ENCODE measurements at places on chromosomes 5 and 9.

DNA sequence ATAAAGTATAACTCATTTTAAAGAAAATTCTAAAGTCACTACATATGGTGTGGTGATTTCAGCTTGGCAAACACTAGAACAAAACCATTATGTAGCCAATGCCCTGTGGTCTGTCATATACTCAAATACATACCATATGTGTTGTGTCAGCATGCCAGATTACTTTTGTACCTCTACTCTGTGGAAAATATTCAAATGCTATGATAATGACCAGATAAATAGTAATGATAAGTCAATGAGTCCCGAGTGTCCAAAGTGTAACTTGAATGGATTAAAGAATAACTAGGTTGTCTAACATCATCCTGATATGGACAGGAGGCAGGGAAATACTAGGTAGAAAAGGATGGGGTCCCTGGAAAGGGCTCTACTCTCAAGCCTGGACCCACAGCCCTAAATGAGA lies 58.0 kb upstream of the IL6ST start:
- H3K36me3 ChIP-seq: no peaks in the 10 kb centered on the region
- H3K4me3 ChIP-seq: no peak overlapping the region
- no peak for DNase-seq
- H3K27ac ChIP-seq: no peak overlapping the region

DNA sequence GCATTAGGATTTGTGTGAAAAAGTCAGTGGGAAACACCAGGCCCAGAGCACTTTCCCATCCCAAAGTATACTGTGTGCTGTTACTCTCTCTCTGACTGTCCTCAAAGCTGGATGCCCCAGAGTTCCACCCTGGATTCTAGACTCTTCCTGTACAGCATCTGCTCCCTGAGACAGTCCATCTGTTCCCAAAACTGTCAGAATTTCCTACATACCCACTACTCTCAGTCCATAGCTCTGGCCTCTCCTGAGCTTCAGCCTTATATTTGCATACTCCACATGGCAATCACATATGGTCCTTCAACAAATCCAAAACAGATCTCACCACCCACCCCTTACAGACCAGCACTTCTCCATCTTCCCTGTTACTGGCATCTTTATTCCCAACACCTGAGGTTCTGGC lies 9.5 kb downstream of the ELP1 start:
- H3K27me3 ChIP-seq: no peaks in the 10 kb centered on the region
- DNase-seq: no peak
- H3K27ac ChIP-seq: peak overlapping the region; percentile 47
- H3K4me1 ChIP-seq: peaks cover 8% of the 10 kb centered on the region
- H3K36me3 ChIP-seq: peaks cover 60% of the 10 kb centered on the region

DNA sequence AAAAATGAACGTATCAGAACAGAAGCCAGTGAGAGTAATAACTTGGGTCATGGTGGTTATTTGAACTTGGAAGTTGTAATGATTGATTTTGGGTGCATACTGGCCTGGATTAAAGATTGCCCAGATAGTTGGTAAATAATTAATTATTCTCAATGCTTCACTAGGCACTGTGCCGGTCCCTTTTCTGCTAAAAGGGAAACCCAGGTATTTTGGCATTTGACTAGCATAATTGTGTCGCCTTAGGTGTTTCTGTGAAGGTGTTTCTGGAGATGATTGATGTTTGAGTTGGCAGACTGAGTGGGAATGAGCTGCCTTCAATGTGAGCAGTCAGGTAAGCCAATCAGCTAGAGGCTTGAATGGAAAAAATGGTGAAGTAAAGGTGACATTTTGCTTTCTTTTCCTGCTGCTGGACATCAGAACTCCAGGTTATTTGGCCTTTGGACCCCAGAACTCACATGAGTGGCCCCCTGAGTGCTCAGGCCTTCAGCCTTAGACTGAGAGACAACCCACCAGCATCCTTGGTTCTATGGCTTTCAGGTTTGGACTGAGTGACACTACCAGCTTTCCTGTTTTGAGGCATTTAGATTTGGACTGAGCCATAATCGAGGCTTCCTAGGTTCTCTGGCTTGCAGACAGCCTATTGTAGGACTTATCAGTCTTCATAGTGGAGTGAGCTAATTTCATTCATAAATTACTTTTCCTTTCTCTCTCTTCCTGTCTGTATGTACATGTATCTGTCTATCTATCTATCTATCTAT lies 120.7 kb upstream of the PAPPA start:
- H3K27ac ChIP-seq: no peak overlapping the region
- H3K4me3 ChIP-seq: no peak overlapping the region
- no peaks in the 10 kb centered on the region for H3K36me3 ChIP-seq
- DNase-seq: no peak

DNA sequence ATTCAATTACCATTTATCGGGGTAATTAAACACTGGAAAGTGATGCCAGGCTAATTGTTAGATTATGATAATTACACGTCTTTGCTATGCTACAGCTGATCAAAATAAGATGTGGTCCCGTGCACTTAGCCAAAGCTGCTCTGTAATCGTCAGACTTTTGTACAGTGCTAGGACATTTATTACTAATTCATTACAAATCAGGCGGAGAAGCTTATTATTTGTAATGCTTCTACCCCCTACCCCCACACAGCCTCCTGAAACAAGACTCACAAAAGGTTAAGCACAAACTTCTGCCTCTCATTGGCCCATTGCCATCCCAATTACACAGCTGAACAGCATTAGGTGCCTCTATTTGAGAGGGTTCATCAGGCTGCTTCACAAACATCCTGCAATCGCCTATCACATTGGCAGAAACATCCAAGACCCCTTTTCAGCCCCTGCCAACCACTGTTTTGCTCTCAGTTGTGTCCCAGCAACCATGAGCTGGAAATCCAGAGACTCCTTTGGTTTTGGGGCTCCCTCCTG lies 232.7 kb downstream of the EFNA5 start:
- H3K27me3 ChIP-seq: no peaks in the 10 kb centered on the region
- DNase-seq: no peak

DNA sequence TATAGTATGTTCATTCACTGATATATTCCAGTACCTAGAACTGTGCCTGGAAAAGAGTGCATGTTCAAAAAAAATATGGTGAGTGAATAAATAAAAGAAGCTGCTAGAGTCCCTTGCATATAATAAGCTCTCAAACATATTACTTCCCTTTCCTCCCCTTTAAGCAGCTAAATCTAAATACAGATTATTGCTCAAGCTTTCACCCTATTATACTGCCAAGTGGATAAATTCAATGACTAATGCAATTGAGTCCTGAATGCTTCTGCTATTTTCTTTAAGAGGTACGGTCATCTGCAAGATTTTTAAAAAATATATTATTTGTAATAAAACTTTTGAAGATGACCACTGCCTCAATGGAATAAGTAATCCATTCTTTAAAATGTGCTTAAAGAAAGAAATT lies 248.4 kb downstream of the PLK2 start:
- H3K4me1 ChIP-seq: no peaks in the 10 kb centered on the region
- H3K4me3 ChIP-seq: no peak overlapping the region
- peaks cover 2% of the 10 kb centered on the region for H3K36me3 ChIP-seq
- no peaks in the 10 kb centered on the region for H3K27me3 ChIP-seq
- no peak overlapping the region for H3K27ac ChIP-seq
- DNase-seq: no peak

- H3K4me3 ChIP-seq: no peak overlapping the region
- no peak for DNase-seq
- H3K27ac ChIP-seq: no peak overlapping the region
- no peaks in the 10 kb centered on the region for H3K36me3 ChIP-seq
- no peaks in the 10 kb centered on the region for H3K4me1 ChIP-seq
- no peaks in the 10 kb centered on the region for H3K27me3 ChIP-seq
These were observed 26.2 kb downstream of the GRIA1 start for GRCh38 chr5:153516504-153517240.

DNA sequence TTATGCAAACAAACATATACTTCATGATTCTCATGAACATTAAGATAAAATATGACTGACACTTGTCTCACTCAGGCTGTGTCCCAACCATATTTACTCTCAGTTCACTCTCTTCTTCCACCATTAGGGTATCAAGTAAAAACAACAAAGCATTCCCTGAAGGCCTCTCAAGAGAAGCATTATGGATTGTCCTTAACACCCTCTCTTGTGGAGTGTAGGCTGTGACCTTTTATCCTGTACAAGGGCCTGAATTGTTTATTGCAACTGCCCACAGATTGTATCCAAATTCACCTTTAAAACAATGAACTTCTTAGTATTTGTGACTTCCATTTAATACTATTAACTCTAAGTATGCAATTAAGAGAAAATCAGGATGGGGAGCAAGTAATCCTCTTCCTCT lies 78.1 kb downstream of the RICTOR start:
- H3K4me1 ChIP-seq: peaks cover 54% of the 10 kb centered on the region
- H3K4me3 ChIP-seq: no peak overlapping the region
- no peak overlapping the region for H3K27ac ChIP-seq
- H3K36me3 ChIP-seq: peaks cover 23% of the 10 kb centered on the region
- no peaks in the 10 kb centered on the region for H3K27me3 ChIP-seq

DNA sequence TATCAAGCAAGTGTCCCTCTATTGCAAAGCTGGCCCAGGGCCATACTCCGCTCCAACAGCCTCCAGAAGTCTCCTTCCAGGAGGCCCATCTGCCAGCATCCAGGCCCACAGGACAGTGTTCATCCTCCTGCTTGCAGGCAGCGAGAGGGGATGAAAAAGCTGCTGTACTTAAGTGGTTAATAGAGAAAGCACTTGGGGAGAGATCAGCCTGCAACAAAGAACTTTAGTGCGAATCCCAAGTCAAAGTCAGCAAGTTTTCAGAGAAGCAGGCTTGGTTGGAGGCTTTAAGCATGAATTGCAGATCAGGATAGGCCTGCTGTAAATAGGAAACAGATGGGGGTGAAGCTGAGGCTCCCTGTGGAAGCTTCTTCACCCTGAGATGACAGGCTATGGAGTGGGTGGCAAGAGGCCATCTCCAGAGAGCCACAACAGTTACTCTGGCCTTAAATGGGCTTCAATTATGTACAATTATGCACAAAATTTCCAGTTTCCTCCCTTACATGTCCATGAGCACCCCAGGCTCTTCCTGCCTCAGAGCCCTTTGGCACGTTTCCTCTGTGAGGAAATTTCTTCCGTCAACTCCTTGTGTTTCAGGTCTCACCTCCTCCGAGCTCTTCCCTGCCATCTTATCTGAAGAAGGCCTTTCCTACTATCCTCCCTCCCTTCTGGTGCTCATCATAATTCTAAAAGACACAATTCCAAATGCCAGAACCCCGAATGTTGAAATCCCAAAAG lies 98.0 kb upstream of the NR3C1 start:
- H3K36me3 ChIP-seq: no peaks in the 10 kb centered on the region
- H3K27ac ChIP-seq: no peak overlapping the region
- H3K27me3 ChIP-seq: peaks cover 7% of the 10 kb centered on the region
- DNase-seq: no peak

DNA sequence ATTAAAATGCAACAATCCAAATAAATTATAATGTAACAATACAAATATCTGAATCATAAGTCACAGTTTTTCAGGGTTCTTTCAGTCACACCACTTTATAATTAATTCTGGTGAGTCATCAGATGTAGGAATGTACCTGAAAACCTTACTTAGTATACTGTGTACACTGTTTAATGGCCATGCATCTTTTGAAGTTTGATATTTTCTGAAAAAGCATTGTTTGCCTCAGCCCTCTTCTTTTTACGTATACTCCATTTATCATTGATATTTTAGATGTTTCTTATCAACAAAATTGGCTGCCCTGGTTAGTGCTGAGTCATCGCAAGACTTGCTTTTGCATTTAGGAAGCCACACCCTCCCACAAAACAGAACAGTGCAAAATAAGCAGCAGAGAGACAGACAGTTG lies 218.6 kb downstream of the PJA2 start:
- peak overlapping the region; percentile 3 for H3K27ac ChIP-seq
- no peaks in the 10 kb centered on the region for H3K27me3 ChIP-seq
- no peaks in the 10 kb centered on the region for H3K4me1 ChIP-seq
- no peaks in the 10 kb centered on the region for H3K36me3 ChIP-seq
- DNase-seq: no peak
- no peak overlapping the region for H3K4me3 ChIP-seq

DNA sequence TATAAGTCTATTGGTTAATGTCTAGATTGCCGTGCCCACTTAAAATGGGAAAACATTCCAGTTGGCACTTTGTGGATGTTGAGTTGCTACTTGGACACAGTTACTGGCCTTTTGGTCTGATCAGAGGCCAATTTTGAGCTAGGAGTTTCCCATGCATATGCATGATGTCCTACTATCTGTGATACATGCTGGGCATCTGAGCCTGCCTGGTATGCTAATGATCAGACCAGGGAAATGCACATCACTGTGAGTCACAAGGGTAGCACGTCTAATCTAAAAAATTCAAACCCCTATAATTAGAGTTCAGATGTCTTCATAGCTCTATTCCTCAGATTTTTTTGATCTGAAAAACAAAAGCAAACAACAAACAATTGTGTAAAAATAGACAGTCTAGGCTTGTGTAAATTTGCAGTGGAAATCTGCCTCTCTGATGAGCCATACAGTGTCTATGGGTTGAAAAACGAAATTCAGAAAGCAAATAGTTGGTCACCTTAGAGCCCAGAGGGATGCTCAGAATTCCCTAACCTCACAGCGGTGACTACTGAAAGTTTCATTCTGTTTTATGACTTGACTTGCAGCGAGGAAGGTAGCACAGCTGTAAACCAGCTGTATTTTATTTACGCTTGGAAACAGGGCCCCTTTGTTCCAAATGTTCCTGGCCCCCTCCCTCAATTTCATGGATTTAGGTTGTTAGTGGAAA lies 37.3 kb downstream of the PALM2AKAP2 start:
- no peak overlapping the region for H3K4me3 ChIP-seq
- H3K27me3 ChIP-seq: peaks cover 2% of the 10 kb centered on the region
- no peak for DNase-seq
- H3K27ac ChIP-seq: no peak overlapping the region
- H3K4me1 ChIP-seq: no peaks in the 10 kb centered on the region
- H3K36me3 ChIP-seq: no peaks in the 10 kb centered on the region

- H3K27me3 ChIP-seq: no peaks in the 10 kb centered on the region
- no peak overlapping the region for H3K27ac ChIP-seq
- no peak for DNase-seq
- H3K36me3 ChIP-seq: no peaks in the 10 kb centered on the region
- no peak overlapping the region for H3K4me3 ChIP-seq
These were observed 159.2 kb downstream of the ZNF608 start for GRCh38 chr5:124587280-124587679.

GRCh38 chr5:56839062-56839461 lies 23.7 kb downstream of the MAP3K1 start:
- peaks cover 82% of the 10 kb centered on the region for H3K4me1 ChIP-seq
- H3K27me3 ChIP-seq: no peaks in the 10 kb centered on the region
- peak overlapping the region; percentile 54 for H3K27ac ChIP-seq
- no peak overlapping the region for H3K4me3 ChIP-seq
- peaks cover 4% of the 10 kb centered on the region for H3K36me3 ChIP-seq
- DNase-seq: no peak
